Neural progenitor cell (in vitro differentiated cells): ENCODE measurements at places on chromosomes 5 and 9. TPM values are rescaled to one million over a fixed set of nuclear protein-coding genes. Genes with fewer than 3 reads are reported as not detected.
A peak's percentile ranks its signal among the peaks of the same experiment; 100 is the strongest.

GRCh38 chr9:97980918-97981845 is 2.0 kb upstream of the ANP32B start:
- peaks cover 7% of the 10 kb centered on the region for H3K4me1 ChIP-seq
- H3K27me3 ChIP-seq: peaks cover 85% of the 10 kb centered on the region
- no peak overlapping the region for H3K27ac ChIP-seq
- peak; percentile 13 for DNase-seq
- H3K36me3 ChIP-seq: no peaks in the 10 kb centered on the region
- H3K4me3 ChIP-seq: no peak overlapping the region

GRCh38 chr9:29548436-29548835 is 1975.2 kb upstream of the C9orf72 start:
- H3K27me3 ChIP-seq: no peaks in the 10 kb centered on the region
- no peaks in the 10 kb centered on the region for H3K36me3 ChIP-seq
- DNase-seq: no peak
- no peak overlapping the region for H3K4me3 ChIP-seq

Gene ZNF883
- total RNA-seq: 11.5 and 20.0 TPM in 2 replicates

- peaks cover 22% of the 10 kb centered on the region for H3K4me1 ChIP-seq
- no peaks in the 10 kb centered on the region for H3K27me3 ChIP-seq
- no peaks in the 10 kb centered on the region for H3K36me3 ChIP-seq
- no peak overlapping the region for H3K27ac ChIP-seq
- H3K4me3 ChIP-seq: no peak overlapping the region
These were observed 291.5 kb downstream of the ARRDC3 start for GRCh38 chr5:91091471-91092234.

DNA sequence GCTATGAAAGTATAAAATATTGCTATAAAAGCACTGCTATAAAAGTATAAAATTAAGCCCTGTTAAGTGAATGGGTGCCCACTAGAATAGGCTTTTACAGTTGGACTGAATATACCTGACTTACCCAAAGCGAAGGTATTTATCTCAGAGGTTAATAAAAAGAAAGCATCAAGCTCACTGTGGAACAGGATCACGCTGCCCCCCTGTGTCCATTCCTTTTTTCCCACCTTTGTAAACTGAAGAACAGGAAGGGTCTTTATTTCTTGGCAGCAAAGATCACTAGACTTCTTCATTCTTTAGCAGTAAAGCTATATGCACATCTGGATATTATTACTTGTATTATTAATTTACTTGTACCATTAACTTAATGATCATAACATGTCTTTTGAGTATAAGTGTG is 22.1 kb upstream of the PLPP6 start:
- DNase-seq: peak; percentile 48
- no peaks in the 10 kb centered on the region for H3K4me1 ChIP-seq
- H3K27me3 ChIP-seq: no peaks in the 10 kb centered on the region
- H3K36me3 ChIP-seq: no peaks in the 10 kb centered on the region

DNA sequence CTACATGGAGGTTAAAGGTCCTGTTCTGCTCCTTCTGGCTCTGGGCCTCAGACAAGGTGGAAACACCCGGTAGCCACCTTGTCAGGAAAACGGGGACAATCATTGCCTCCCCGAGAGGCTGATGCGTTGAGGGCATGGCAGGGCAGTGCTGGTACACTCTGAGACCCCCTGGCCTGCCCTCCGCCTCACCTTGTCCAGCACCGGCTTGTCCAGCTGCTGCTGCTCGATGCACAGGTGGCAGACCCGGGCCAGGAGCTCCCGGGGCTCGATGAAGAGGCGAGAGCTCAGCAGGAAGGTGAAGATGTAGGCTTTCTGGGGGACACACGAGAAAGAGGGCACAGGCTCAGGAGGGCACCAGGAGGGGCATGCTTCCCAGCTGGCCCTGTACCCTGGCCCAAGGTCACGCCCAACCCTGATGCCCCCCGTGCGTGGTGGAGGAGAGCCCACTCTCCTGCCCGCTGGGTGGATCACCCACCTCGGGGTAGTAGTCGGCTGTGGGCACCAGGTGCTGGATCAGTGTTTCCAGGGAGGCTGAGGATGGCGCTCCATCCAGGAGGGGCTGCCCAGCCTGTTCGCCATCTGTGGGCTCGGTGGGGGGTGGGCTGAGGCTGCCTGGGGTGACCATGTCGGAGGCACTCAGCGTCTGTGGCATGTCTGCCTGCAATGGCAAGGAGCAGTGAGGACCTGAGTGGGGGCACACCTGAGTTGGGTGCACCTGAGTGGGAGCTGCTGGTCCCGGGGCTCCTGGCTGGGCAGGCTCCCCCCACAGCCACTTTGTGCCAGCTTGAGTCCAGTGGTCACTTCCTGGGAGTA is 66.0 kb upstream of the RNF130 start:
- H3K27me3 ChIP-seq: no peaks in the 10 kb centered on the region
- no peaks in the 10 kb centered on the region for H3K36me3 ChIP-seq
- no peak overlapping the region for H3K4me3 ChIP-seq
- no peak overlapping the region for H3K27ac ChIP-seq
- DNase-seq: no peak

DNA sequence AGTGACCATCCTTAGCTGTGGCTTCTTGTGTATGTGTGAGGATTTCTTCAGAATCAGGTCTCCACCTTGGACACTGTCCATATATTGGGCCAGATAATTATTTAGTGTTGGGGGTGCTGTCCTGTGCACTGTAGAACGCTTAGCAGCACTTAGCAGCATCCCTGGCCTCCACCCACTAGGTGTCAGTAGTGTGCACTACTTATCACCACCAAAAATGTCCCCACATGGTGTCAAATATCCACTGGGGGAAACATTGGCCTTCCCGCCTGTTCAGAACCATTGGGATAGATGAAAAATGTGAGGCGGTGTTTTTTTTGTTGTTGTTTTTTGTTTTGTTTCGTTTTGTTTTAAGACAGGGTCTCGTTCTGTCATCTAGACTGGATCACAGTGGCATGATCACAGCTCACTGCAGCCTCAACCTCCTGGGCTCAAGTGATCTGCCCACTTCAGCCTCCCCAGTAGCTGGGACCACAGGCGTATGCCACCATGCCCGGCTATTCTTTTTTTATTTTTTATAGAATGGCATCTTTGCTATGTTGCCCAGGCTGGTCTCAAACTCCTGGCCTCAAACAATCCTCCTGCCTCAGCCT is 67.7 kb downstream of the TENT4A start:
- H3K4me3 ChIP-seq: no peak overlapping the region
- H3K27me3 ChIP-seq: no peaks in the 10 kb centered on the region
- no peak overlapping the region for H3K27ac ChIP-seq
- DNase-seq: no peak
- no peaks in the 10 kb centered on the region for H3K36me3 ChIP-seq
- H3K4me1 ChIP-seq: no peaks in the 10 kb centered on the region

GRCh38 chr5:13990896-13991295 is 46.4 kb upstream of the DNAH5 start:
- peaks cover 3% of the 10 kb centered on the region for H3K4me1 ChIP-seq
- H3K36me3 ChIP-seq: no peaks in the 10 kb centered on the region
- no peaks in the 10 kb centered on the region for H3K27me3 ChIP-seq
- no peak overlapping the region for H3K4me3 ChIP-seq
- H3K27ac ChIP-seq: no peak overlapping the region

DNA sequence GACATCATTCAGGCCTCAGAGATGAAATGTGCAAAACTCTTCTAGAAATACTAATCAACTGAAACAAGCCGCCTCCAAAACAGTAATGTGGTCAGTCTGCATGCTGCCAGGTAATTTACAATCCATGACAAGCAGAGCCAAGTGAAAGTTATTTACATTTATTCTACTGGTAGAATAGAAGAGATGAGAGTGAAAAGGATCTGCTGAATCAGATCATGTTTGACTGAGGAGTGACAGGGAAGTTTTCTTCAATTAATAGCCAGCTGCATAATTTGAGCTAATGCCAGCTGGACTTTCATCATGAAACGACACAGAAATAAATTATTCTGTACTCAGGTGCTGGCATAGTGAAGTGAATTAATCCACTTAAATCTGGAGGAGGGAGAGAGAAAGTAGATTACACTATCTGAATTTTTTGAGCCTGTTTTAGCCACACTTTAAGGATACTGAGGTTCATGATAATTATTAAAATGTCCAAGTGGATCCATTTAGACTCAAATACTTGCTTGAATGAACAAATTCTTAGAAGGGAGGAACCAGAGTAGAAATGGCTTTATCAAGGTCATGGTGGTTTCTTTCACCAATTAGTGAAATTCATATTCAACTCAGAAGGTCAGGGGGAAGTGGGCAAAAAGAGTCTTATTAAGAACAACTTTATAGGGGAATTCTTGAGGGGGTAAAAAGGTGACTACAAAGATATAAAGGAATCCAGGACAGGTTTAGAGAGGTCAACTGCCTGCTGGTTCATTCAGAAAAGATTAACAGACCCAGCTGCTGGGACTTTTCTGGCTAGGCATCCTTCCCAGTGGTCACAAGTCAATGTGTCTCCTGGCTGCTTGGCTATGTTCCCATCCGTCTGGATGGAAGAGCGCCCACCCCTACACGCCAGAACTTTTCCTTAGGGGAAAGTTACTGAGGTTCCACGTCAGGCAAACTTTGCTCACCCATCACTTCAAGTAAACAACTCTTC is 350.4 kb downstream of the PDE4D start:
- peak; percentile 16 for DNase-seq
- no peaks in the 10 kb centered on the region for H3K36me3 ChIP-seq
- no peak overlapping the region for H3K27ac ChIP-seq
- H3K4me1 ChIP-seq: peaks cover 9% of the 10 kb centered on the region
- no peaks in the 10 kb centered on the region for H3K27me3 ChIP-seq

Gene AMBP
- 0.56 TPM in 1 of 2 replicates, not detected in the other for total RNA-seq

DNA sequence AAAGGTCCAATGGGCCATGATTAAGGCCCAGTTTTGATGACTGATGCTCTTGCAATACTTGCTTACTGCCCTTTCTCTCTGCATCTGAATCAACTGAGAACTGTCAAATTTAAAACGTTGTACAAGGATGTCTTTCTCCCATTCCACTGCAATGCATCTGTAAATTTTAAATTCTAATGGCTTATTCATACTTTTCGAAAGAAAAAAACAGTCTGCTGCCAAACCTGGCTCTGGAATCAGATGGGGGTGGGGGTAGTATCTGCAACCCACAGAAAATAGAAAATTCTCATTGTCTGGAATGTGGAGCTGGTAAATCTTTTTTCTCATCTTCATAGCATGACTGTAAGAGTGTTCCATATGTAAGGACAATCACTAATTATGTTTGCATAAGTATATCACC is 371.8 kb upstream of the RFX3 start:
- H3K27me3 ChIP-seq: no peaks in the 10 kb centered on the region
- H3K27ac ChIP-seq: no peak overlapping the region
- DNase-seq: no peak

GRCh38 chr9:104860263-104860662 is 67.7 kb downstream of the ABCA1 start:
- DNase-seq: no peak
- H3K4me3 ChIP-seq: no peak overlapping the region
- H3K27me3 ChIP-seq: no peaks in the 10 kb centered on the region
- H3K27ac ChIP-seq: no peak overlapping the region
- peaks cover 4% of the 10 kb centered on the region for H3K36me3 ChIP-seq
- H3K4me1 ChIP-seq: peaks cover 26% of the 10 kb centered on the region

- peaks cover 9% of the 10 kb centered on the region for H3K4me1 ChIP-seq
- H3K27me3 ChIP-seq: no peaks in the 10 kb centered on the region
- no peaks in the 10 kb centered on the region for H3K36me3 ChIP-seq
- H3K27ac ChIP-seq: no peak overlapping the region
- H3K4me3 ChIP-seq: no peak overlapping the region
These were observed 399.8 kb upstream of the PIK3R1 start for GRCh38 chr5:67815455-67816391.

- no peak for DNase-seq
- H3K4me1 ChIP-seq: no peaks in the 10 kb centered on the region
- no peaks in the 10 kb centered on the region for H3K27me3 ChIP-seq
- no peaks in the 10 kb centered on the region for H3K36me3 ChIP-seq
These were observed 20.3 kb upstream of the RIC1 start for GRCh38 chr9:5608298-5609225.

DNA sequence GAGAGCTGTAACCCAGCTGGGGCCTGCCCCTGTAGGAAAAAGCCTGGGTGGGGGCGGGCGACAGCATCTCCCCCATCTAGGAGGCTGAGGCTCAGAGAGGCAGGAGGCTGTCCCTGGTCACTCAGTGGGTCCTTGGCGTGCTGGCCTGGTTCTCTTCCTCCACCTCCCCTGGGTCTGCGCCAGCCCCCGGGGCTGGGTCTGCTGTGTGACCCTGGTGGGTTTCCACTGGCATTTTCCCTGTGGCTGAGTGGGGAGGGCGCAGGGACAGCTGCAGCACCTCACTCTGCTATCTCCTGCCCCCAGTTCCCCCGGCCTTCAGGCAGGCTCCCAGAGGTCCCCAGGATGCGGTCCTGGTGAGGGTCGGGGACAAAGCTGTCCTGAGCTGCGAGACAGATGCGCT is 59.5 kb upstream of the ASS1 start:
- DNase-seq: no peak
- H3K4me3 ChIP-seq: no peak overlapping the region
- H3K36me3 ChIP-seq: no peaks in the 10 kb centered on the region
- peaks cover 2% of the 10 kb centered on the region for H3K4me1 ChIP-seq
- H3K27ac ChIP-seq: no peak overlapping the region
- H3K27me3 ChIP-seq: no peaks in the 10 kb centered on the region

- H3K27me3 ChIP-seq: no peaks in the 10 kb centered on the region
- H3K4me3 ChIP-seq: no peak overlapping the region
- H3K36me3 ChIP-seq: no peaks in the 10 kb centered on the region
These were observed 185.8 kb upstream of the NREP start for GRCh38 chr5:111942661-111943401.

- no peak for DNase-seq
- no peaks in the 10 kb centered on the region for H3K36me3 ChIP-seq
- H3K27ac ChIP-seq: no peak overlapping the region
- peaks cover 41% of the 10 kb centered on the region for H3K4me1 ChIP-seq
- H3K27me3 ChIP-seq: no peaks in the 10 kb centered on the region
- no peak overlapping the region for H3K4me3 ChIP-seq
These were observed 175.1 kb downstream of the PPP2R2B start for GRCh38 chr5:146703499-146703898.

Gene SHISAL2B
- 10.4 and 17.8 TPM in 2 replicates for total RNA-seq

- no peaks in the 10 kb centered on the region for H3K27me3 ChIP-seq
- H3K36me3 ChIP-seq: no peaks in the 10 kb centered on the region
- H3K4me3 ChIP-seq: no peak overlapping the region
- DNase-seq: no peak
These were observed 208.8 kb upstream of the IRX2 start for GRCh38 chr5:2960294-2960693.

DNA sequence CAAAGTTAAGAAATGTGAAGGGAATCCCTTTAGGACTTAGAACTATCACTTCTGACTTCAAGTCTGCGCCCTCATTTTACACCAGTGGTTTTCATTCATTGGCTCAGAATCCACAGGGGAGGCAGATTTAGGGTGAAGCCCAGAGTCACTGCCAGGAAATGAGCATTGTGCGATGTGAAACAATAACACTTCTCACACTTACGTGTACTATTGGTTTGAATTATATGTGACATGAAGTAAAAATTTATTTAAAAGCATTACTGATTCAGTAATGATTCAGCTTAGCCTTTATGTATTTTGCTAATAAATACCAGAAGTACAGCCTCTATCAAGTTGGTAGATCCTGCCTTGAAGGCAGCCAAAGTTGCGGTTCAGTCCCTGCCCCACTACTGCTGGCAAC is 98.6 kb downstream of the PAM start:
- no peak overlapping the region for H3K27ac ChIP-seq
- H3K27me3 ChIP-seq: no peaks in the 10 kb centered on the region
- H3K4me1 ChIP-seq: no peaks in the 10 kb centered on the region
- no peak overlapping the region for H3K4me3 ChIP-seq
- no peaks in the 10 kb centered on the region for H3K36me3 ChIP-seq
